Calu3 (cell line): ENCODE measurements at places on chromosomes 12 and 14.

- no peak for DNase-seq
Observed at GRCh38 chr14:36512585-36513003, 7.4 kb downstream of the NKX2-1 start.

DNA sequence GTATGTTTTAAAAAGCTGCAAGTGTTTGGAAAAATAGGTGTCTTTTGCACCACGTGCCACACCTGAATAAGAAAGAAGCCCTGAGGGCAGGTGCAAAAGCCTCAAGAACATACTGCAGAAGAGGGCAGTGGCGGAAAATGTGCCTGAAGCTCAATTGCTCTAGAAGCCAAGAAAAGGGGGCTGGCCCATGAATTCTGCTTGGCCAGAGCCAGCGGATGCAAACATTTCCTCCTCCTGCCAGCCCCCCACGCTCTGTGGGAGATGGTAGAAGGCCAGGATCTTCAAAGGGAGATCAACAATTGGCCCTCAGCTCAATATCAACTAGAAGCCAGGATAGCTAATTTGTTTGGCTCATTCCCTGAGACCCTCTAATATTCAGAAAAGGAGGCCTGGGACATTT, 80.3 kb upstream of the TMEM132D start:
- no peak for DNase-seq

DNA sequence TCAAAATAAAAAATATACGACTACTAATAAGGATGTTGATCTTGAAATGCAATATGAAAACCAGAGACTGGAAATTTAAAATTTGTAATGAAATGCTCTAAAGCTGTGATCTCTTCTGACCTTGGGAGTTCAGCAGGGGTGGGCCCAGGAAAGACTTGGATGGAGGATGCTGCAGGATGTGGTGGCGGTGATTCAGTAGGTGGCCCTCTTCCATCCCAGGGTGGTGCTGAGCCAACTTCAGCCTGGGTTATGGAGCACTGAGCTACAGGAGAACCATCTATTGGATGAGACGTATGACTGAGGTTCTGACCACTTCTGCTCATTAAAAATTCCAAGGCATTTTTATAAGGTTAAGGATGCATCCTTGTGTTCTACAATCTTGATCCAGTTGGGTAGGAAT, 6.9 kb upstream of the PDE3A start:
- no peak for DNase-seq

DNA sequence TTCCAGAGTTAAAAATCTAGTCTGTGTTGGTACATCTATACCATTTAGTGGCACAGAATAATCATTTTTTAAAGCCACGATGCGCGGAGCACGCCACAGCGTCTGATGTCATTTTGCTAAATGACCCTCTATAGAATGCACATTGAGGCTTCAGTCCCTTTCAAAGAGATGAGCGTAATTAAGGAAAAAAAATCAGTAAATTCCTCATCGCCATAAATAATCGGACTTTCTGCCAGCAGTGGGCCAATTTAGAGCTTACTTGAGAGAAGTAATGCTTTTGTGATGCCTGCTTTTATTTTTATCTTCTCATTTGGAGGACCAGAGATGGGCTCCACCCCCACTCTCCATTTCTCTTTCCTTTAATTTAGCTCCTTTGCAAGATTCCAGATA, 4.0 kb downstream of the ASCL1 start:
- no peak for DNase-seq

- DNase-seq: no peak
Observed at GRCh38 chr14:29601616-29602015, 326.0 kb downstream of the PRKD1 start.

DNA sequence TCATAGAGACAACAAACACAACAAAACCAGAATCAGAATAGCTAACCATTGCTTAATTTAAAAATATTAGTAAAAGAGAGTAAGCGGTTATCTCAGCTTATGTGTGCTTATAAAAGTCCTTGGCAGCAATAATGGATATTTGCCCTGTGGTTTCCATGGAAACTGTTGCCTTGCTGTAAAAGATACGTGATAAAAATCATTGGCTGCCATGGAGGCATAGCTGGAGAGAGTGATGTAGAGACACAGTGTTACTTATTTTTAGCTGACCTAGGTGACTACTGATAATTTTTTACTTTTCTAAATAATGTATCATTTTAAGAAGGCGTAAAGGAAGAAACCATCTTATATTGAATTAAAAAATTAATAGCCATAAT, 92.9 kb downstream of the ERC1 start:
- DNase-seq: no peak

- DNase-seq: no peak
Observed at GRCh38 chr14:68262567-68262966, 443.0 kb downstream of the RAD51B start.

DNA sequence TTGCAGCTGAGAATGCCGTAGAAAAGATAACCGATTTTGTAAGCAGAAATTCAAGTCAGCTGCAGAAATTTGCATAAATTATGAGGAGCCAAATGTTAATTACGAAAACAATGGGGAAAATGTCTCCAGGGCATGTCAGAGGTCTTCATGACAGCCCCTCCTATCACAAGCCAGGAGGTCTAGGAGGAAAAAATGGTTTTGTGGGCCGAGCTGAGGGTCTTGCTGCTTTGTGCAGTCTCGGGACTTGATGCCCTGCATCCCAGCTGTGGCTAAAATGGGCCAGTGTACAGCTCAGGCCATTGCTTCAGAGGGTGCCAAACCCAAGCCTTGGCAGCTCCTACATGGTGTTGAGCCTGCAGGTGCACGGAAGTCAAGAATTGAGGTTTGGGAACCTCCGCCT, 131.2 kb upstream of the PDE3A start:
- no peak for DNase-seq

DNA sequence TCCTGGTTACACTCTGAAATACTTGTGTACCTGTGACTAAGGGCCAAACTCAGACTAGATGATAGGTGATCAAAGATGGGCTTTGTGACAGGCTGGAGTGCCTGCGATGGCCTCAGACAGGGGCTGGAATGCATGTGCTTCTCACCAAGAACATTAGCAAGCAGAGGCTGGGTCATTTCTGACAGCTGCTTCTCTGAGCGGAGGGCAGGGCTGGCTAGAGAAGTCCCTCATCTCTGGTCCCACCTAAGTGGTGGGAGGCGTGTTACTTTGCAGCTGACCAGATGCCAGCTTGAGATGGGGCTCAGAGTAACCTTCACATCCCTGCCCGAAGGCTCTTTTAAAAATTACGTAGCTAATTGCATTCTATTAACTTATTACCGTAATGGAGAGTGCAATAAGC, 106.8 kb upstream of the RTL1 start:
- no peak for DNase-seq
